ENCODE measurements at places on chromosomes 3 and 15.

DNA sequence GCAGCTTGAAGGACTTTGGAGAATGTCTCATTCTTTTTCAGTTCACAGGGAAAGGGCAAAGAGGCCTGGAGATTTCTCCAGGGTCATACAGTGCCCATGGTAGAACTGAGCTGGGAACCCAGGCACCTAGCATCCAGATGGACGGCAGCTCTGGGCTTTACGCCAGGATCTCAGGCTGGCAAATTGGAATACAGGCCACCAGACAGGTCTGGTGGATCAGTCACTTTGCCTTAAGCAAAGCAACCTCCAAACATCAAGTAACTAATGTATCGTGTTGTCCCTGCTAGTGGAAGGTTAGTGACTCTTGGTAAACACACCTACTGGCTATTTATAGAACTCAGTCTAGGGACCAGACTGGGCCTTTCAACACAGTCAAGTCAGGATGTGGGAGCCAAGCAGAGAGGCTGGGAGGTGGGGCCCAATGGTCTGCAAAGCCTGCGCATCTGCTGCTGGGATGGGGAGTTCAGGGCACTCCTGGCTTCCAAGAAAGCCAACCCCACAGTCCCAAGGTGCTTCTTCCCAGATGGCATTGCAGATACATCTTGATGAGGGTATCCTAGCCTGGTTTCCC is 30.2 kb downstream of the RPLP1 start:
- no peak for DNase-seq

DNA sequence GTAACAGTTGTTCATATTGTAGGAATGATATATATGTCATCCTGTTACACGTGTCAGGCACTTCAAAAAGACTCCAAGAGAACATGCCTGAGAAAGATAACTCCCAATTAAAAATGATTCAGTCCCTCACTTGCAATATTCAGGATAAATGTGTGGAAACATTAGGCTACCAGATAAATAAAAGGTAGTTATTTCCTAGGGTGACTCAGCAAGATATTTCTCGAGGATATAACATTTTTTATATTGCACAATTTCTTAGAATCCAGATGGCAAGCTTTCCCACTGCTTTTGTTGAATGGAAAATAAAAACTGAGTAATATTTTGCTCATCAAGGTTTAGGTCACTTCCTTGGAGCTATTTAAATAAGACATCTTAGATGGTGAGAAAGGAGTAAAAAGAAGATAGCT is 181.4 kb downstream of the GAP43 start:
- no peak for DNase-seq

GRCh38 chr15:101048581-101049030 is 129.4 kb downstream of the LRRK1 start:
- no peak for DNase-seq

DNA sequence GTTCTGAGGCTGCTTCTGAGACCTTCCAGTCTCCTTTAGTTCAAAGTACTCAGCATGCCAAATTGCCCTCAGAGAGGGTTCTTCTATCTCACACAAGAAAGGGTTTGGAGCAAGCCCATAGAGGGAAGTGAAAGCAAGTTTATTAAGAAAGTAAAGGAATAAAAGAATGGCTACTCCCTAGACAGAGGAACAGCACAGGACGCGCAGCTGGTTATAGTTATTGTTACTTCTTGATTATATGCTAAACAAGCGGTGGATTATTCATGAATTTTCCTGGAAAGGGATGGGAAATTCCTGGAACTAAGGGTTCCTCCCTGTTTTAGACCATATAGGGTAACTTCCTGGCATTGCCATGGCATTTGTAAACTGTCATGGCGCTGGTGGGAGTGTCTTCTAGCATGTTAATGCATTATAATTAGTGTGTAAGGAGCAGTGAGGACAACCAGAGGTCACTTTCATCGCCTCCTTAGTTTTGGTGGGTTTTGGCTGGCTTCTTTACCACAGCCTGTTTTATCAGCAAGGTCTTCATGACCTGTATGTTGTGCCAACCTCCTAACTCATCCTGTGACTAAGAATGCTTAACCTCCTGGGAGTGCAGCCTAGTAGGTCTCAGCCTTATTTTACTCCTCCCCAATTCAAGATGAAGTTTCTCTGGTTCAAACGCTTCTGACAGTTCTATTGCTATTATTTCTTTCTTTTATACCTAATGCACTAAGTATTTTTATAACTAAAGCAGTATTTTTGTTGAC is 26.3 kb downstream of the SCN11A start:
- no peak for DNase-seq

DNA sequence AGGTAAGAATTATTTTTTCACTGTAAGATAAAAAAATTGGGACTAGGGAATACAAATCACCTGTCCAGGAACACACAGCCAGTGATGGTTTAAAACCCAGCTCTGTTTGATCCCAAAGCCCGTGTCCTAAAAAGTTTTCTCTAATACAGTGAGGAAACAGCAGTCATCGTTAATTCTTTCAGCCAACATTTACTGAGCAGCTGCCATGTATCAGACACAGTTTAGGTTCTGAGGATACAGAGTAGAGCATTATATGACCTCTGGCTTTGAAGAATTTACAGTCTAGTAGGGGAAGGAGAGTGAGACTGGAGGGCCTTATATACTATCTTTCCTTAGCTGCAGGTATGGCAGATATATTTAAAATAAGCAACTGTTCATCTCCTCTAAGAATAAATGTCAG is 82.7 kb downstream of the KCNMB2 start:
- no peak for DNase-seq

GRCh38 chr3:150069154-150069527 is 98.4 kb upstream of the PFN2 start:
- DNase-seq, result no peak

- DNase-seq, result no peak
These were observed 45.6 kb upstream of the FSTL1 start for GRCh38 chr3:120496278-120497002.

- DNase-seq, result no peak
These were observed 82.6 kb downstream of the TGFBR2 start for GRCh38 chr3:30688776-30689641.

- DNase-seq, result no peak
These were observed 22.1 kb upstream of the CRBN start for GRCh38 chr3:3201611-3202010.

DNA sequence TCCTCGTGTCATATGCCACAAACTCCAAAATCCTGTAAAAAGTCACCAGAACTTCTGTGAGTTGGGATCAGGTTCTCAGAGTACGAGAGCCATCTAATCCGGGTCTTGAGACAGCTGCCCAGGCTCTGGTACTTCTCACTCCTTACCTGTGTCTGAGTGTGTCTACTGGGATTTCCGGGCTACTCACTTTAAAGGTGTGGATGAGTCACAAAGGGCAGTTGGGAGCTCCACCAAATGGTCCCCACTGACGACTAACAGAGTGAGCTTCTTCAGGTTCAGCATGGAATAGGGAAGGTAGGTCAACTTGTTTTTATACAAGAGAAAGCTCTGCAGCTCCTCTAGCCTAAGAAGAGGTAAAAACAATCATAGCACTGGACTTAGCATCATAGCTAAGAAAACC is 29.5 kb downstream of the RTP3 start:
- no peak for DNase-seq

DNA sequence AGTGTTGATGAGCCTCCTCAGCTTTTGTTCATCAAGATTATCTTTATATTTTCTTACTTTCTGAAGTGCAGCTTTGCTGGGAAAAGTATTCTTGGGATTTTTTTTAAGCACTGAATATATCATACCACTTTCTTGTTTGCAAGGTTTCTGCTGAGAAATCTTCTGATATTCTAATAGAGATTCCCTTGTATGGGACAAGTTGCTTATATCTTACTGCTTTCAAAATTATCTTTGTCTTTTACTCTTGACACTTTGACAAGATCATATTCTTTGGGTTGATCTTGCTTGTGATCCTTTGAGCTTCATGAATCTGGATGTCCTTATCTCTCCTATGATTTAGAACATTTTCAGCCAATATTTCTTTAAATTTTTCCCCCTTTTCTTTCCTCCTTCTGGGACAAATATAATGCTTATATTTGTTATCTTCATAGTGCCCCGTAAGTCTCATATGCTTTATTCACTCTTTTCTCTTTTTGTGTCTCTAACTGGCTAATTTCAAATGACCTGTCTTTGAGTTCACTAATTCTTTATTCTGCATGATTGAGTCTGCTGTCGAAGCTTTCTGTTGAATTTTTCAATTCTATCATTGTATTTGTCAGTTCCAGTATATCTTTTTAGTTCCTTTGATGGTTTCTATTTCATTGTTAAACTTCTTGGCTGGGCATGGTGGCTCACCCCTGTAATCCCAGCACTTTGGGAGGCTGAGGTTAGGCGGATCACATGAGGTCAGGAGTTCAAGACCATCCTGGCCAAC is 211.4 kb upstream of the MANF start:
- DNase-seq, result no peak

DNA sequence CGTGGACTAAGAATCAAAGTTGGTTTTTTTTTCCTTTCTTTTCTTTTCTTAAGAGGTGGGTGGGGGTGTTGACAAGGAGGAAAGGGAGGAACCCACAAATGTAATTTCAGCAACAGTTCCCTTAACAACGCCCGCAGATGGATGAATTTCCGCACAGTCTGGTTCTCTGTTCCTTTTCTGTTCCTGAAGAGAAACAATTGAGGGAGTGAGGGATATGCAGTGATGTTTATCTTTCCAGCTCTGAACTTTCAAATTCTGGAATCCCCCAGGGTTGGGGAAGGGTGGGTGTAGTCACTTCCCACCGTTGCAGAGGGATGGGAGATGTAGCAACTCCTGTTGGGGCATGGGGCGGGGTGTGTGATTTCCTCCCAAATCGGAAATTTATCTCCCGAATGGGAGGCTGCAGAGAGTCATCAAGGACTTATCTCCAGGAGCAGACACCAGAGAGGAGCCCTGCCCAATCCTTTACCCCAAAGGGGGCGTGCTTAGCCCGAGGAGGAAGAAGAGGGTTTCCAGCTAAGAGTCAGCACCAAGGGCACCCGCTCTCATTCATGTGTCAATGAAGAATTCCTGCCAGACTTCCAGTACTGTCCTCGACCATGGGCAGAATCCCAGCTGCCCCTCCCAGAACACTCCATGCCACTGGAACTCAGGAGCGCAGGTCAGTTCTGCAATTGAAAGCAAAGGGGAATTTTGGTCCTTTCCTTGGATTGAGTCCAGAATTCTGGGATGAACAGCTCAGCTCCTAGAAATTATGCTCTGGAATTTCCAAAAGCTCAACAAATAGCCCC is 35.0 kb upstream of the CFAP161 start:
- no peak for DNase-seq

DNA sequence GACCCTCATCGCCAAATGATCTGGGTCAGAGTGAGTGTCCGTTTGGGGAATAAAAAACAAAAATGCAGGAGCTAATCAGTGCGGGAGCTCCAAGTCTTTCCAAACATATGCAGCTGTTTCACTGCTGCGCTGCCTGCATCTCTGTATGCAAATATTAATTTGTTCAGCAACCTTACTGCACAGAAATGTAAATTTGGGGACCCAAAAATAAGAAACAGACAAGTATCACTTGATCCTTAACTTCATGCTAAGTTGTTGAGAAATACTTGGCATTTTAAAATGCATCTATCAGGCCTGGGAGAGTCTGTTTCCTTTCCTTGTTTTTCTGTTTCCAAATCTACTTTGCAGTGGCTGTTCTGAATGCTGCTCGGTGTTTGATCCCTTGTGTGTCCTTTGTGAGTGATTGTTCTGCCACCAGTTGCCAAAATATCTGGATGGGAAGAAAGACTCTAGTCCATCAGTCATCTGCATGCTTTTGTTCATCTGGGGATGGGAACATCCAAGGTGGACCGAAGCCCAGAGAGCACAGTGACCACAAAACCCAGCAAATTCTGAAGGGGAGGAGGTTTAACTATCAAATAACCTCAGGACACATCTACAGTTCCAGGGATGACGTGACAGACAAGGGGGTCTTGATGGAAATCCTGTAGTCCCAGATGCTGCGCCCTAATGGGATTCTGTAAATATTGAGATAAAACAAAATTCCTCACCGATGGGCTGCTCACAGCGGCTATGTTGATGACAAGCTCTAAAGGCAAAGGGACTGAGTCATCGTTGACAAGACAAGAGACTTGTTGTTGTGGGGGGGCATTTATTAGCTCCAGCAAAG is 199.5 kb upstream of the WNT5A start:
- no peak for DNase-seq

- no peak for DNase-seq
These were observed 21.9 kb downstream of the BHLHE40 start for GRCh38 chr3:5001135-5001534.

- DNase-seq, result no peak
These were observed 107.1 kb upstream of the MELTF start for GRCh38 chr3:197136744-197137143.

DNA sequence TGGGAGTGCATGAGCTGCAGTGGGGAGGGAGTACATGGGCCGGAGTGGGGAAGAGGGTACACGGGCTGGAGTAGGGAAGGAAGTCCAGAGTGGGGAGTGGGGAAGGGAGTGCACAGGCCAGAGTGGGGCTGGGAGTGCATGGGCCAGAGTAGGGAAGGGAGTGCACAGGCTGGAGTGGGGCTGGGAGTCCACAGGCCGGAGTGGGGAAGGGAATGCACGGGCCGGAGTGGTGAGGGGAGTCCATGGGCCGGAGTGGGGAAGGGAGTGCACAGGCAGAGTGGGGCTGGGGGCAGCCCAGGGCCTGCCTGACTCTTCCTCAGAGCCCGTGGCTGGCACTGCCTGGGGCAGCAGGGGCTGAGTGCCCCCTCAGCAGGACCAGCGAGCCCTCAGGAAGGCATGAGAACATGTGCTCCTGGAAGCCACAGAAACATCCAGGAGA is 40.7 kb downstream of the KLF15 start:
- no peak for DNase-seq

DNA sequence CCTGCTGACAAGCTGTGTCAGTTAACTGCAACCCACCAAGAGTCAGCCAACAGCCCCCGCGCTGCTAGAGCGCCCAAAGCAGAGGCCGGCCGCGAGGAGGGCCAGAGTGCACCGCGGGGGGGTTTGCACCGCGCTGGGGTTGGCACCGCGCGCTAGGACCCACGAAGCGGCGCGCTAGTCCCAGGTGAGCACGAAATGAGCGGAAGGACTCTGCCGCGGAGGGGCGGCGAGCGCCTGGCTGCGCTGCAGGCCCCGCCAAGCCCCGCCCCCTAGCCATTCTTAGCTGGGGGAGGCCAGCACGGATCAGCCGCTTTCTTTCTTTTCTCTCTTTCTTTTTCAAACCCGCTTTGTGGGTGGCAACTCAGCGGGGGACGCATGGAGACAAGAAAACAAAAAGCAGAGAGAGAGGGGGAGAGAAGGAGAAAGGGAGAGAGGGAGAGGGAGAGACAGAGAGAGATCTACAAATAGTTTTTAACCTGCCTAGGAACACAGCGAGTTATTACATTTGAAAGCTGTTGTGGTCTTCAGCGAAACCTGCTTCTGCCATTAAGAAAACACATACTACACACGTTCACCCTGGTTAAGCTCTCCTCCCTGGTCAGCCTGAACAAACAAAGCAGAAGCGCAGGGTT is 6.9 kb upstream of the FOXB1 start:
- DNase-seq, result no peak

DNA sequence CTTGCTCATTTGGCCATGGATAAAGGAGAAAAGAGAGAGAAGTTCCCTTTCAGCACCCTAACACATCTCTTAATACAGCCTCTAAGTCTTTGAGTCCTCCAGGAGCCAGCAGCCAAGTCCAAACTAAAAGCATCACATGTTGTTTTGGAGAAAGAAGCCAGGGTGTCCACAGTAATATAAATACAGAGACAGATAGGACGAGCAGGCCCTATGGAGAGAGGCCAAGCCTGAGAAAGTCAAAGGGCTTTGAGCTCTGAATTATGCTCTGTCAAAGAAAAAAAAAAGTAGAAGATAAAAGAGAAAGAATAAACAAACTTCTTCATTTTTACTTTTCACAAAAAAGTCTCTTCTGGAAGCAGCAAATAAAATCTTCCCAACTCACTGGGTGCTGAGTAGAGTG is 92.4 kb upstream of the THBS1 start:
- no peak for DNase-seq

Data from GM12891 (cell line).